CD4-positive, alpha-beta T cell treated with Interleukin-15 for 1 hour (primary cell): ENCODE measurements at places on chromosomes 2 and 18.
A peak's percentile ranks its signal among the peaks of the same experiment; 100 is the strongest.

GRCh38 chr2:179355881-179356280, 91.2 kb upstream of the SESTD1 start:
- DNase-seq, result no peak

GRCh38 chr2:180004731-180005130, 2.4 kb downstream of the CWC22 start:
- DNase-seq, result no peak

DNA sequence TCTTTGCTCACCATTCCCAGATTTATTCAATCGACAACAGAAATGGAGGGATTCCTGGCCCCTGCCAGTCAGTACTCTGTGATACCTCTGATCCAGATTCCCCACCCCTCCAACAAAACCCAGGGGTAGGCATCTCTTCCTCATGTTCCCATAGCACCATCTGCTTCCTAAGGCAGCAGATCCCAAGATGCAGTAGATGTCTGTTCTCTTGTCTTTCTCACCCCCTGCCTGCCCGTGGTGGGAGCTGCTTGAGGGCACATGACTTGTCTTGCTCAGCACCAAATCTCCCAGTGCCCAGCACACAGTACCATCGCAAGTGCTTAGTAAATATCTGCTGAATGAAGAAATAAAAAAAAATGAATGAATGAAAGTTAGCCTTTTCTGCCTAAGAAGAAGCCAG, 98.2 kb downstream of the ZBTB7C start:
- DNase-seq, result no peak

GRCh38 chr2:232292395-232293154, 86.0 kb upstream of the ALPP start:
- DNase-seq, result peak; percentile 56

- DNase-seq, result no peak
Measured at GRCh38 chr2:226139759-226140158, 659.9 kb downstream of the IRS1 start.

GRCh38 chr18:37501136-37501535, 64.5 kb downstream of the CELF4 start:
- DNase-seq, result no peak

DNA sequence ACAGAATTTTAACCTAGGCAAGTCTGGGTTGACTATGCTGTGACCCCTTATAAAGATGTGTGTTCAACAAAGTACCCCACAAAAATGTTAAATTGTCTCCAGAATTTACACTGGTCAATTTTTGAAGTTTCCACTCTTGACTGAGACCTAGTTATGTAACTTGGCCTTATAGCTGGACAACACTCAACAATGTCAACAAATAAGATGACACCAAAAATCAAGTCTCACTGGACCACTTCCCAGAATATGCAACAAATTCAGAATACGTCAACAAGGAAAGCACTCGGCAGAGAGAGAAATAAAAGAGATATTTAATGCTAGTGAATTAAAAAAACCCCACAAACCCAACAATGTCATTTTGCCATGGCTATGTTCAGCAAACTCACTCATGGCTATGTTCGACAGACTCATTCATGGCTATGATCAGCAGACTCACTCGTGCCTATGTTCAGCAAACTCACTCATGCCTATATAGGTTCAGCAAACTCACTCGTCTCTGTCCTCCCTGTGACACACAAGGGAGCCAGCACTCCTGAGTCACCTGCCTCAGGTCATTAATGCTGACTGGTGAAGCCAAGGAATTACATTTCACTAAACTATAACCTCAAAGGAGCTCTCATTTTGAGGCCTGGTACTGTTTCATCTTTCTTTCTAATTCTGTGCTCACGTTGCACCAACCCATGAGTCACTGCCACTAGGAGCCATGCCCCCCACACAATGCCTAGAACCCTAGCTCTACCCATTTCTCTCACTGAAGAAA, 72.7 kb downstream of the PTPN2 start:
- no peak for DNase-seq

- no peak for DNase-seq
Measured at GRCh38 chr2:159297042-159297707, 10.7 kb upstream of the WDSUB1 start.

- DNase-seq, result no peak
Measured at GRCh38 chr2:160581448-160581847, 87.8 kb upstream of the RBMS1 start.

DNA sequence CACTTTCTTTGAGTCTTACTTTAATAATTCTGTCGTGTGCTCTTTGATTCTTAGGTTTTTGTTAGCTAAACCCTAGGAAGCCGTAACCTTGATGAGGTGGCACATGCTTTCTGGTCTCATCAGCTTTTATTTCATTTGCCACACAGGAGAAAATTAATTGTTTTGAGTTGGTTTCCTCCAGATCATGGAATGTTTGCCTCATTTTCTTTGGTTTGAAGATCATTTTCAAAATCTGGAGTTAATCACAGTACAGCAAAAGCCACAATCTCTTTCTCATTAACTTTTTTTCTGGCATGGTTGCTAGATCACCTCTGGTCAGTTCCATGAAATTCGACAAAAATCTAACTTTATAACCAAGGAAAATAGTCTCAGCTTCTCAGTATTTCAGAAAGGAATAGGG, 182.9 kb downstream of the MYO1B start:
- DNase-seq, result no peak

- DNase-seq, result no peak
Measured at GRCh38 chr2:149808556-149808955, 221.0 kb upstream of the MMADHC start.

- no peak for DNase-seq
Measured at GRCh38 chr2:8767324-8767723, 70.1 kb downstream of the KIDINS220 start.

DNA sequence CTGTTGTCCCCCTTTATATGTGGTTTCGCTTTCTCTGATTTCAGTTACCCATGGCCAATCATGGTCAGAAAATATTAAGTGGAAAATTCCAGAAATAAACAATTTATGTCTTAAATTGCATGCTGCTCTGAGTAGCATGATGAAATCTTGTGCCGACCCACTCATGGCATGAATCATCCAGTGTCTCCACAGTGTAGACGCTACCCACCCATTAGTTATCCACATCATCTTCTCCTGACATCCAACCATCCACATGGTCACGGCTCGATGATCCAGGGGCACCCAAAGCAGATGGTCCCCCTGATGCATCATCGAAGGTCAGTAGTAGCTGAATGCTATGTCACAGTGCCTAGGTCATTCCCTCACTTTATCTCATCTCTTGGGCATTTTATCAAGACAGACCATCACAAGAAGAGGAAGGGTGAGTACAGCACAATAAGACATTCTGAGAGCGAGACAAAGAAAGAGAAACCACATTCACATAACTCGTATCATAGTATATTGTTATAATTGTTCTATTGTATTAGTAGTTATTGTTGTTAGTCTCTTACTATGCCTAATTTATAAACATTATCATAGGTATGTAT, 44.1 kb upstream of the ACKR3 start:
- no peak for DNase-seq

DNA sequence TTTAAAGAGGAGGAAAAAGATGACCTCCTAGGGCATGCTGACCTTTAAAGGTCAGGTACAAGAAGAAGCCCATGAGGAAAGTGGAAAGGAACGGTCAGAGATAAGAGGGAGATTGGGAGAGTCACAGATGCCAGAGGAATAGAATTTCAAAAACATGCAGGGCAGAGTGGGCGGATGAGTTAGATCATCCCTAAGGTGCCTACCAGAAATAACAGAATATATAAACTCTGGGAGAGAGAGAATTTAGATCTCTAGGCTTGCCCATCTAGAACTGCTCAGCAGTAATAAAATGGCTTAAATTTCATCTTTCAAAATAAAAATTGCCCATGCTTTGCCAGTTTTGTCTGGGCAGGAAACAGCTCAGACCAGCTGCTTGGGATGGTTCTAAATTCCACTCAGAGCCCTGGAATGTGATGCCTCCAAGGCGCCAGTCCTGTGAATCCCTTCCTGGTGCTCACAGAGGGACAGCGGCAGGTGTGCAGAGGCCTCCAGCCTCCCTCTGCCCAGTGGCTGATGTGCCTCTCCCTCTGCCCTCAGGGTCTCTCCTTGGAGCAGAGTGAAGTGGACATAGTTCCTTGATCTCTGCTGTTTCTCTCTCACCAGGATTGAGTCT, 130.9 kb downstream of the ANTXR1 start:
- DNase-seq, result no peak

GRCh38 chr2:28209261-28209691, 183.4 kb upstream of the FOSL2 start:
- no peak for DNase-seq

DNA sequence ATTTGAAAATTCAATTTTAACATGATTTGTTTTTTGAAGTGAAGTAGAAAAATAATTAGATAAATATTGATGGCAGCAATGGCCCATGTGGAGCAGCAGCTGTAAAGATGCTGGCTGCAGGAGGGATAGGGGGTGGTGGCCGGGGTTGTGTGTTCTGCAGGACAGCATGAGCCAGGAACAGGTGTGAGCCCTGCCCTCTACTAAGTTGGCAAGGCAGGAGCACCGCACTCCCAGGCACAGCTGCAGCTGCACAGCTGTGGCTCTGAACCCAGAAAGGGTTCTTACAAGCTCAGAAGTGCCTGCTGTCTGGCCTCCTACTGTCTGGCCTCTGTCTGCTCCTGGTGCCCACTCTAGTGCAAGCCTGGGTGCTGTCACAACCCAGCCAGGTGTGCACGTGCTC, 10.0 kb upstream of the DUSP19 start:
- no peak for DNase-seq

GRCh38 chr18:36141576-36141975, 11.9 kb downstream of the ELP2 start:
- no peak for DNase-seq

DNA sequence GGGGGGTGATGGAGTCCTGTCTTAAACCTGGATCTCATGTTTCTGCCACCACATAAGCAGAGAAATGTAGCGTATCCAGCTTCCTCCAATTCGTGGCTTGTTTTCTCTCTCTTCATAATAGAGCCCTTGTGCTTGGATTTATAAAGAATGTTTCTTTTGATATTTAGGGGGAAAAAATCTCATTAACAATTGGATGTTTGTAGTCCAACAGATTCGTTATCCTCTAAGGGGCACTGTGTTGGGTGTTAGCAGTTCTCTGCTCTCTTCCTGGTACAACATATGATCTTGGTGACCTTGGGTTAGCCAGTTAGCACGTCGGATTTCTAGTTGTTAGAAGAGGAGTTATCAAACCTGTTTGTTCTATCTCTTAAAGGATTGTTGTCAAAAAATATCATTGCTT, 127.8 kb downstream of the FMNL2 start:
- no peak for DNase-seq

GRCh38 chr2:98901702-98902101, 34.3 kb downstream of the CRACDL start:
- DNase-seq, result no peak

GRCh38 chr2:170101789-170102188, 76.2 kb upstream of the MYO3B start:
- DNase-seq, result no peak

GRCh38 chr2:216632952-216633615, at the start of gene IGFBP2:
TSS of gene IGFBP2 (plus strand) at chr2:216633420. CDS start at chr2:216633524, 104 bp downstream.
- no peak for DNase-seq

DNA sequence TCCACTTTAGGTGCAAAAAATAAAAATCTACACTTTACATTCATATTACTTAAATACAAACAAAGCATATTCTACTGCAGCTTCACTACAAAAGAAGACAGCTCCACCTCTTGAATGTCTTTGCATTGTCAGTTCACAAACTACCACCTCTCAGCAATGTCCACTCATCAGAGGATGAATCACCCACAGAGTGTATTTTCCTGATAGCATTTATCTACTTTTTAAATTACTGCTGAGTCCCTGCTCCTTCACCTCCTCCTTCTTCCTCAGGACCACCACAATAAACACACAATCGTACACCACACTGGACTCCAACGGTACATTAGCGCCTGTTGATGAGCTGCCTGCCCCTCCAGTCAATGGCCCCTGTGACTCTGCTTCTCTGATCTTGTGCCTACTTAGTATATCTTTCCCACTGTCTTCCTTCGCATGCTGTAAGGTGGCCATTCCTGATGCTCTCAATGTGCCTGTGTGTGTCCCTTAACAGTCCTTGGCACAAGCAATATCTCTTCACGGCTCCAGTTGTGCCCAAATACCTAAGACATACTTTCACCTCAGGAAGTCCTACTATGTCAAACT, 120.9 kb downstream of the DHRS9 start:
- DNase-seq, result no peak

DNA sequence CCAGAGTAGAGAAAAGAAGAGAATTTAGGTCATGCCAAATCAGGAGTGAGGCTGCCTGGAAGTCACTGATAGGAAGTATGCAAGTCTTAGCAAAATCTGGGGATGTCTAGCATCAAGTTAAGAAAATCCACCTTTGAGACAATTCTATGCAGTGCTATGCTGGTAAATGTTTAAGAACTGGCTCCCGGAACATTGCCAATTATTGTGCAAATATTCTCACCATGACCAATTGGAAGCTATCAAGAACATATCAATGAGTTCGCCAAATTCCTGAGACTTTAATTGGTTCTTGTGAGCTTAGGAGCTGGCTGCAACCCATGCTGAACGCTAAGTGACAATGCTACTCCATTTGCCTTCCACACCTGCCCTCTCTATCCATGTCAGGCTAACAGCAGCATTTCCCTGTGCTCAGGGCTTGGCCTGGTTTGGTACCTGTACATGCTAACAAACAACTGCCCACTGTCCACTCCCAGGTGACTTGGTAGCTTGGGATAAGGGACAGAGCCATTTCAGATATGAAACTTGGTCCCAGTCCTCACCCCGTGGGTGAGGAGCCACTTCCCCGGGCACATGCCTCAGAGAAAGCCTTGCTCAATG, 172.9 kb upstream of the KLHL29 start:
- DNase-seq, result no peak

- no peak for DNase-seq
Measured at GRCh38 chr2:143375384-143375880, 246.2 kb downstream of the ARHGAP15 start.

DNA sequence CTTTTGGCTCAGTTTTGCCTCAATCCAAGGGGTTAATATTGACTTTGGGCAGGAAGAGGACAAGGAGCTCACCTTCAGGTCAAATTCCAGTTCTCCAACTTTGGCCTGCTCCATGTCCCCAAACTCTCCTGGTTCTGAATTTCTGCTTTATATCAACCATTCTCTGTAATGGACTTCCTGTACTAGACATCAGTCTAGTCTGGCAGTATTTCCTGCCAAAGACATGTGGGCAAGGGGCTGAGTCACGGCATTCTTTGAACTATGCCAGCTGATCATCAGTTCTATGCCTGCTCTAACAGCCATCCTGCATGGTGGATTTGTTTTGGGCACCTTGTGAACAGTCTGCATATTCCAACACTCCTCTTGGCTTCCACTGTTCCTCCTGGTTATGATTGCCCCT, 199.4 kb downstream of the ZEB2 start:
- DNase-seq, result peak; percentile 51
